Occipital lobe (tissue), 3 donors: ENCODE measurements at places on chromosomes 13 and 19. TPM values are rescaled to one million over a fixed set of nuclear protein-coding genes. Genes with fewer than 3 reads are reported as not detected.

- no peak for DNase-seq
Observed at GRCh38 chr19:4077800-4078684, 11.3 kb upstream of the ZBTB7A start.

DNA sequence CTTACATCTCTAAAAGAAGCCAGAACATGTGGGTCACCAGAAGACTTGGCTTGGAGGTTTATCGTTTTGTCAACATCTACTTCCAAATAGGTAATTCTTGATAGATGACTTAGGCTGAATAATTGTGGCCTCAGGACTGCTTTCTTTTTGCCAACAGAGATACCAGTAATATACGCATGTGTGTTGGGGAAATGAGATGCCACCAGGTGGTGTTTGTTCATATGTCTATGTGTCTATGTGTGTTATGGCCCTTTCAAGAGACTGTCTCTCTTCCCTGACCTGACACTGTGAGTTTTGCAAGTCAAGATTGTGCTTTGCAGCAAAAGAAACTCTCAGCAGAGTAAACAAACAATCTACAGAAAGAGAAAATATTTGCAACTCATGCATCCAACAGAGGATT, 31.6 kb upstream of the METTL21C start:
- no peak for DNase-seq

GRCh38 chr13:48975101-48975855, 434 bp upstream of the FNDC3A start:
- DNase-seq, result no peak

- DNase-seq, result no peak
Observed at GRCh38 chr13:91135968-91136367, 211.5 kb upstream of the MIR17HG start.

GRCh38 chr13:40968416-40969000, 50.6 kb downstream of the ELF1 start:
- no peak for DNase-seq

DNA sequence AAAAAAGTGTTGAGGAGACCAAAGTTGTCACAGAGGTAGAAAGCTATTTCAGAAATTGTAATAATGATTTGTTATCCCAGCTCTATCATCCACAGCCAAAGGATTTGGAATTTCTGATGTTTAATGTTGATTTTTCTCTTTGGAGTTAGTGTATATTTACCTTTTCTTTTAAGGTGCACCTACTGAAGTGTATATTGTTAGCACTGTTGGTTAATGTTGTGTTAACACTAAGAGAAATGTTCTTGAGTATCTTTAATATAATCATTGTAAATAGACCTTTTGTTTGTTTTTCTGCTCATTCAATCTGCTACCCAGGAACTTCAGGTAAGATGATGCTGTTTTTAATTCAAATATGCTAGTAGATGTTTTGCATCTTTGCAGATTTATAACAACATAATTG, 57.5 kb downstream of the ZAR1L start:
- no peak for DNase-seq

The DOCK6 gene
- 1.7 TPM for total RNA-seq

The SYCN gene
- not detected for total RNA-seq

The BLVRB gene
- 16.5 TPM for total RNA-seq

The CEACAM16 gene
- total RNA-seq, result not detected
